Left cardiac atrium (tissue), 4 donors: ENCODE measurements at places on chromosomes 12 and 14.

GRCh38 chr12:96590970-96591369 lies 101.6 kb downstream of the CFAP54 start:
- no peak for DNase-seq

DNA sequence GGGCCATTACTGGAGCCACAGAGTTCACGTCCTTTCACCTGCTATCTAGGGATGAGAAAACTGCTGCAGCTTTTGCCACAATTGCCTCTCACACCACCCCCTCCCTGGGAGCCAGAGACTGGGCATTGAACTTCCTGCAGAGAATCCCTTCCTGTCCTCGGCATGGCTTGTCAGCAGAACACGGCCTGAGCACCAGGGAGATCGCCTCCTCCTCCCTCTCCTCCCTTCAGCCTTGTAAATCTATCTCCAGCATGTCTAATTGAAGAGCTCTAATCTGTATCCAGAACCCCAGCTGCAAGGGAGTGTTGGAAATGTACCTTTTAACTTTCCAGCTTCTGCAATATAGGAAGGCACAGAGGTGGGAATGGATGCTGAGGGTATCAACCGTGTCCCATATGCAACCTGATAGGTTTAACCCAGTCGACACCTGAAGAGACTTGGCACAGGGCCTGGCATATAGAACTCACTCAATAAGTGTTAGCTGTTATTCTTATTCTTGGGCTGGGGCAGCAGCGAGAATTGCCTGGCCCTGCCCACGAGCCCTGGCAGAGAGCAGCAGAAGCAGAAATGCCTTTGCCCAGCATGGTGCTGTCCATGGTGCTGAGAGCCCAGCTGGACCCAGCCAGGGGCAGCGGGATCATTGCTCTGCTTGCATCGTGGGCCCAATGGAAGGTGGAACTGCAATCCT lies 26.8 kb downstream of the TMEM63C start:
- DNase-seq = peak; percentile 79

DNA sequence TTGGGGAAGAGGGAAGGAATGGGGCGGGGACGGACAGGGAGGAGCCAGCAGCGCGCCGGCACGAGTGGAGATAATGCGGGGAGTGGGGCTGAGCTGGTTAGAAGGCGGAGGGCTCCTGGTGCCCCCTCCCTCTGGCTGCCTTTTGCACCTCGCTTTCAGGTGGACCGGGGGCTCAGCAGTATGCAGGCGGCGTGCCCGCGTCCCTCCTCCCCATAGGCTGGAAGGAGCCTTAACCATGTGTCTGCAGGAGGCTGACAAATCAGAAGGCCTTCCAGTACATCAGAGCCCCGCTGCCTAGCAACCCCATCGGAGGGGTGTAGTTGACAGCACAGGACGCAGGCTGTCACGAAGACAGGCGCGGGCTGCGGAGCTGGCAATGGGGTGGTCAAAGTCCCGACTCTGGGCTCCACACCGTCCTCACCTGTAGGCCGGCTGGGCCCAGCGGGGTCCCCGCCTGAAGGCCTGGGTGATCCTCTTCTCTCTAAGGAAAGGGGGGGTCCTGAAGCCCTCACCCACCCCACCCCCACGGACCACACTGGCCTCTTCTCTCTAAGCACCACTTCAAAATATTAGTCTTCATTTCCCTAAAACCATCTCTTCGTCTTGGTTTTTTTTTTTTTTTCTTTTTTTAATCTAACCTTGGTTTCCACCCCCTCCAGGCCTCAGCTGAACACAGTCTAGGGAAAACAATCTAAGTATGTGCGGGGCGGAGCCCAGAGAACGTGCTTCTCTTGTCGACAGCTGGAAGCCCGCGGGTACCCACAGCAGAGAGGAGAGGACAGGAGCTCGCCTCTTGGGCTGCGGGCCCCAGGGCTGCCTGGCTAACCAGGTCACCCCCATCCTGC lies 44.5 kb downstream of the KDM2B start:
- DNase-seq = peak; percentile 92

DNA sequence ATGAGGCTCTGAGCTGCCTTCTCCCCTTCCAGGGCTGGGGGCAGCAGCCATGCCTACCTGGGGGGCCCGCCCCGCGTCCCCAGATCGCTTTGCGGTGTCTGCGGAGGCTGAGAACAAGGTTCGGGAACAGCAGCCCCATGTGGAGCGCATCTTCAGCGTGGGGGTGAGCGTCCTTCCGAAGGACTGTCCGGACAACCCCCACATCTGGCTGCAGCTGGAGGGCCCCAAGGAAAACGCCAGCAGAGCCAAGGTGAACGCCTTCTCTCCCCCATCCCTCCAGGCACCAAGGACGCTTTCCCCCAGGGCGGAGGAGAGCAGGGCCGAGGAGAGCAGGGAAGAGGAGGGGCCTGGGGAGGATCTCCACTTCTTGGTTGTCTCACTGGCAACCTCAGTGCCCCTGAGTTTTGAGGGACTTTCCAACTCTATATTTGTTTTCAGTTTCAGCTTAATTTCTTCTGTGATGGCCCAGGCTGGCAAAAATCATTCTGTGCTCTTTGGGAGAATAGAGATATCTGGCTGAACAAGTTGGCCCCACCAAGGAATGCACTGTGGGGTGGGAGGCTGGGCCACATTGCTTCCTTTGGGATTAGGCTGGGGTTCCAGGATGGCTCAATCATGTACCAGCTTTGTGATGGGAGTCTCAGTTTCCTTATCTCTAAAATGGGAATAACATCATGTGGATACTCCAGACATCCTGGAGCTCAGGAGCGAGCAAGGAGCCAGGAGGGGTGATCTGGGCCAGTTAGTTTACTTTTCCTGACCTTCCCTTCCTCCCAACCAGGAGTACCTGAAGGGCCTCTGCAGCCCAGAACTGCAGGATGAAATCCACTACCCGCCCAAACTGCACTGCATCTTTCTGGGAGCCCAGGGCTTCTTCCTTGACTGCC lies 1.2 kb downstream of the KHNYN start:
- peak; percentile 56 for DNase-seq
